ENCODE measurements at places on chromosomes 6 and 20.

- DNase-seq = peak; percentile 57
Observed at GRCh38 chr20:13183005-13183404, 38.1 kb upstream of the ISM1 start.

GRCh38 chr20:23039885-23040508 lies 4.9 kb downstream of the SSTR4 start:
- no peak for DNase-seq

GRCh38 chr6:42101186-42101657 lies 41.2 kb downstream of the C6orf132 start:
- no peak for DNase-seq

GRCh38 chr6:19137505-19137904 lies 699.7 kb upstream of the ID4 start:
- DNase-seq = no peak

GRCh38 chr6:141736104-141736503 lies 396.6 kb upstream of the GJE1 start:
- DNase-seq = no peak

DNA sequence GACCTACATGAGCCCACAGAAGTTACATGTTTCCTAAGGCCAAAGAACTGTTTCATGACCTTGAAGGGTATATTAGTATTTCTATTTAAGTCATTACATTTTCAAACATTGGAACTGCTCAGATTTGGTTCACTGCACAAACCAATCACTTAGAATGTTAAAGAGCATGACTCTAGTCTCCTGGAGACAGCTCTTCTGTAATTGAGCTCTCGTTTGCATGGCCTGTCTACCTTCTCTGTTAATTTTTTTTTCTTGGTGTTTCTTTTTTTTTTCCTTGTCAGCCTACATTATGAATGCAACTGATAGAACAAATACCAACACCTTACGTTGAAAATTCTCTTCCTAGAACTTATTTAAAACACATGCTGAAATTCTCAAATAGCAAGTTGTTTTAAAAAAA lies 860.2 kb upstream of the MAP3K7 start:
- no peak for DNase-seq

- DNase-seq = no peak
Observed at GRCh38 chr20:57568088-57568896, 7.4 kb downstream of the PCK1 start.

GRCh38 chr20:44596010-44596409 lies 13.6 kb downstream of the PKIG start:
- DNase-seq = no peak

- no peak for DNase-seq
Observed at GRCh38 chr6:148999929-149000468, 253.2 kb downstream of the UST start.

DNA sequence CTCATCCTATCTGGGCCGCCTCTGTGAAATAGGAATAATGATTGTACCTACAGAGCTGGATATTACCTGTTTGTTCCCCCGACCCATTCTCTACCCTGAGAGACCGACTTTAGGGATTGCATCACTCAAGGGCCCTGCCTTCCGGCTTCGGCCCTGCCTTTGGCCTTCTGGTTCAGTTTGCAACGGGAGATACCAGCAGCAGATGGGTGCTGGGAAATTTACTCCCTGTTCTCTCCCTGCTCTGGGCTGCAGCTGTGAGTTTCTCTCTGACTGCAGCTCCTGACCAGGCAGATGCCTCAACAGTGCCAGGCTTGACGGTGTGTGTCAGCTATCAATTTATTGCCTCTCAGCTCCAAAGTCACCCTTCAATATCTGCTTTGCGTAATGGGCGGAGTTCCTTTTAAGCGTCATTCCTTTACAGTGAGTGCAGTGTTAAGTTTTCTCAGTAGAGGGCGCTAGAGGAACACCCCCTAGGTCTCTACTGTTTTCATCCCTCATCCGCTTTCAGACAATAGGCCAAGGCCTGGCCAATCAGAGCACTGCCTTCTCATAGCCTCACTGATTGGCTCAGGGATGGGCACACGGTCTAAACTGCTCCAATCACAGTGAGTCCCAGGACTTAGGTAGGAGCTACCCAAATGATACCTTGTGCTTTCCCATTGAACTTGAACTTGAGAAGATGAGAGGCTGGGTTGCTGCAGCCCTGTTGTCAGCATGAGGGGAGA lies 30.0 kb downstream of the KCNG1 start:
- peak; percentile 63 for DNase-seq

- DNase-seq = no peak
Observed at GRCh38 chr6:21213492-21213891, 380.1 kb upstream of the SOX4 start.

GRCh38 chr6:3579652-3580175 lies 122.9 kb upstream of the SLC22A23 start:
- no peak for DNase-seq

GRCh38 chr6:169881976-169882375 lies 130.6 kb downstream of the ERMARD start:
- no peak for DNase-seq

GRCh38 chr6:158373214-158373613 lies 60.9 kb downstream of the TULP4 start:
- DNase-seq = no peak

DNA sequence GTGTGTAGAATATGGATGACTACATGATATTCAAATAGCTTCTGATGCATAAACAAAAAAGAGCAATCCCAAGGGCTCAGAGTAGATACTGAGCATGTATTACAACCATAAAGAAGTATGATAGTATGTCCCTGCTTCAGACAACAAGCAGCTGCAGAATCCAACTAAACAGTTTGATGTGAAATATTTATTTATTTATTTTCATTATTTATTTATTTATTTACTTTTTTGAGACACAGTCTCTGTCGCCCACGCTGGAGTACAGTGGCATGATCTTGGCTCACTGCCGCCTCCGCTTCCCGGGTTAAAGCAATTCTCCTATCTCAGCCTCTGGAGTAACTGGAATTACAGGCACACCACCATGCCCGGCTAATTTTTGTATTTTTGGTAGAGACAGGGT lies 384.3 kb downstream of the KHDRBS2 start:
- no peak for DNase-seq

- DNase-seq = no peak
Observed at GRCh38 chr6:36692220-36692619, 5.4 kb upstream of the RAB44 start.

DNA sequence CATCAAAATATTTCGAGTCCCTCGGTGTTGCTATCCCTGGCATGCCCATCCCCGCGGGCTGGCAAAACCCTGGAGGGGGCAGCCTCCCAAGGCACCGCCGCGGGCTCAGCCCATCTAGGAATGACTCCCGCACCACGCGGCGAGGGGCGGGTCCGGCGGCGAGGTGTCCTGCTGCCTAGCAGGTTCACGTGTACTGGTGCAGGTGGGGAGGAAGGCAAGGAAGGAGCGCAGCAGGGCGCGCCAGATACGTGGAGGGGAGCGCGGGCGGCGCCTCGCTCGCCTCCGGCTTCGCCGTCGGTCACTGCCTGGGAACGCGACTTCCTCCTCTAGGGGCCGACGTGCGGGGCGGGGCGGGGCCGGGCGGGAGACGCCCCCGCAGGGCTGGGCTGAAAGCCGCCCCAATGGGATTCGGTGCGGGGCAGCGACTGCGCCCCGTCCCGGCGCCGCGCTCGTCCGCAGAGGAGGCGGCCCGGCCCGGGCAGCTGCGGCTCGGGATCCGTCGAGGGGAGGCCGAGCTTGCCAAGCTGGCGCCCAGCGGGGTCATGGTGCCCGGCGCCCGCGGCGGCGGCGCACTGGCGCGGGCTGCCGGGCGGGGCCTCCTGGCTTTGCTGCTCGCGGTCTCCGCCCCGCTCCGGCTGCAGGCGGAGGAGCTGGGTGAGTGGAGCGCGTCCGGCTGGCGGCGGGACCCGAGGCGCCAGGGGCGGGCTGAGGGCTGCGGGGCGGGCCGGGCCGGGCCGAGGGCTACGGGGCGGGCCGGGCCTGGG lies at the start of gene DCBLD1:
TSS of gene DCBLD1 (plus strand) at position 435 of the 764 bp plus-strand sequence. CDS start at position 543, 108 bp downstream.
- peak; percentile 64 for DNase-seq

DNA sequence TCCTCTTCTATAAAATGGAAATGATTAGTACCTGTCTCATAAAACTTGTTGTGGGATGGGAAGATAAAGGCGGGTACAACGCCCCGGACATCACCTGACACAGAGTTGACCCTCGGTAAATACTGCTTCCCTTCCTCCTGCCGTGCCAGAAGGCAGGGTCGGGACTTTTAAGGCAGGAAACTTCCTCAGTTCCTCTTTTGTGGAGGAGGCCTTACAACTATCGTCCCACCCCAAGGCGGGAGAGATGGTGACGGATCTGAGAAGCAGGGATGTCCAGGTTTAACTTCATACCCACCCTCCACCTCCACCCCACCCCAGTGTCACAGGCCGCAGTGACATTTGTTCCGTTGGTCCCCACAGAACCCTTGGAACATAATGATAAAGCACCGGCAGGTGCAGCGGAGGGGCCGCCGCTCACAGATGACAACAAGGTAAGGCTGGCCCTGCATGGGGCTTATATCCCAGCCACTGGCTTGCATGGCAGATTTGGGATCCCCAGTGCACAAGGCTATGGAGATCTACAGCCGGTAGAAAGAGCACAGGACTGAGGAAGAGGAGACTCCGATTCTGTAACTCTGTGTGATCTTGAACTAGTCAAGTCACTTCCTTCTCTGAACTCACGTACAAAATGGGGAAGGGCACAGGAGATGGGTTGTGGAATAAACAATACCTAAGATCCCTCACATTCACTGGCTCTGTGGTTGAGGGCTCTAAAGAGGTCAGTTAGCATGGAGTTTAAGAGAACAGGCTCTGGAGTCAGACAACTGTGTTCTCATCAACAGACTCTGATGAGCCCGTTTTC lies 764 bp downstream of the DNTTIP1 start:
- DNase-seq = no peak

DNA sequence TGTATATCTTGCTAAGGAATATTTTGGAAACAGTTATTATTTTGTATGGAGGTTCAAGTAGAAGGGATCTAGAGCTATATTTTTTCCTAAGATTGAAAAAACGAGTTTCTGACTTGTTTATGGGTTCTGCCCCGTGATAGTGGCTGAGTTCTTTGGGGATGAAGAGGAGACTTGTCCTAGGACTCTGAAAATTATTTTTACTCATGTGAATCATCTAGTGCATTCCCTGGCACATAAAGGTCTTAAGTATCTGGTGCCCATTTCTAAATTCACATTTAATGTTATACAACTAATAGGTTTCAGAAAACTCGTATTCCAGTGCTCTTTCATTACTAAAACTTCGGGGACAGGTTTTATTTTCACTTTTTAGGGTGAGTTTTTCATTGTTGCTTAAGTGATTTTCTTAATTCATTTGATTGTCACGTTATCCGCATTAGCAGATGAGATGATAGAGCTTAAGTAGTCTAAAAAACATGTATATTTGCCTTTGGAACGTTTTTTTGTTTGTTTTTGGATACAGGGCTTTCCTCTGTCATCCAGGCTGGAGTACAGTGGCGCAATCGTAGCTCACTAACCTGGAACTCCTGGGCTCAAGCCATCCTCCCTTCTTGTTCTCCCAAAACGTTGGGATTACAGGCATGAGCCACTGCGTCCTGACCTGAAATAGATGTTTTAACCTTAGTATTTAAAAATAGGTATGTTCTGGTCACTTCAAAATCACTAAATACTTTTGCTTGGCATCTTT lies 2.1 kb downstream of the NFYA start:
- no peak for DNase-seq

DNA sequence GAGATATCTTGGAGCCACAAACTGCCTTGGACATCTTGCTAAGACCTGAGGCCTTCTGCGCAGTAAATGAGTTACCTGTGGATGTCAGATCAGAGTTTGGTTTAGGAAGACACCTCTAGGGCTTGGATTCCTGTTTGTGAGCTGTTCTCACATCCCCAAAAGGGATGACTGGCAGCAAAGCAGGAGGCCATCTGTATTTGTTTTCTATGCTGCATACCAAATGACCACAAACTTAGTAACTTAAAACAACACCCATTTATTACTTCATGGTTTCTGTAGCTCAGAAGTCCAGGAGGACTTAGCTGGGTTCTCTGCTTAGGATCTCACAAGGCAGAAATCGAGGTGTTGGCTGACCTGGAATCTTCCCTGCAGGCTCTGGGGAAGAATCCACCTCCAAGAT lies 116.7 kb downstream of the UNC5CL start:
- DNase-seq = no peak

DNA sequence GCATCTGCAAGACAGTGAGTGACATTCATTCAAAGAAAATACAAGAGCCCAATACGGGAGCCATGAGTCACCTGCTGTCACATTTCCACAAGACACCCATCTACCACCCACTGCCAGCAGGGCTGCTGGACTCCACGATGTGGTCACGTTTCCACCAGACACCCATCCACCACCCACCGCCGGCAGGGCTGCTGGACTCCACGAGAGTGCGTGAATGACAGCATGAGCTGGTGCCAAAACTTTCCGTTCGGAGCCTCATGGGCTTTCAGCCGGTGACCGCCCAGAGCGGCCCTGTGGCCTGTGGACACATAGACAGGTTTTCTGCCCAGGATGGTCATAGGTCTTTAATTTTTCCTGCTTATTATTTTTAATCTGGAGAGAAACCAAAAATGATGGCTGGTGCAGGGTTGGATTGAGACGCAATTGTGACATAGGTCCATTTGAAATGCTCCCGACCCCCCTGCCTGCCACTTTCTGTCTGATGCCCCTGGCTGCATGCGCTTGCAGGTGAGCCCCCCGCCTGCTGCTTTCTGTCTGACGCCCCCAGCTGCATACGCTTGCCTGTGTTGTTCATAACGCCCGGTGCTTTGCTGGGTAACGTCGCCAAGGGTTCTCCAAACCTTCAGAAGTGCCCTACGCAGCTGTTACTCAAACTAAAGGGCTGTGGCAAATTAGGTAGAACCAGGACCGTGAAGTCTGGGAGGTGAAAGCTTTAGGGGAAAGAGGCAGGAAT lies 59.1 kb upstream of the SMOC2 start:
- no peak for DNase-seq

DNA sequence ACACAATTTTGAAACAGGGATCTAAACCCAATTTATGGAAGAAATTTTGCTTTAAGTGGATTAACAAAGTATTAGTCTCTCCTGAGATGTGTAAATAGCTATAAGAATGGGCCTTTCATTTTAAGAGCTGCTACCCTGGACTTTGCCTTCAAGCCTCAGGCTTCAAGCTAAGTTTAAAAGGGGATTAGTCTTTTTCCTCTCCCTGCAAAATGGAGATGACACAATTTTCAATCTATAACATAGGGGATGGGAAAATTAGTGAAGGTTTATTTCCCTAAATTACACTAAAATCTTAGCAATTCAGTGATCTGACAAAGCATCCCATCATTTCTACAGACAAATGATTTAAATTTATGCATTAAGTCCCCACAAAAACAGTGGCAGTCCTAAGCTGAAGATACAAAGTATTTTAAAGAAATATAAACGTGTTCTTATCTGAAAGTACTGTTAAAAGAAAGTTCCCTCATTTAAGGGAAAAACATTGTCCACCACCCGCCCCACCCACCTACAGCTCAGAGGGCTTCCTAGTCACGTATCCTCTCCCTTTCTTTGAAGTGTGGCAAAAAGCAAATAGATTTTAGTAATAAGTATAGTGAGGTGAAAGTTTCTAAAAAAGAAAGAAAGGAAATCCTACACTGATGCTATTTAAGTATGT lies 14.5 kb downstream of the ARHGAP18 start:
- DNase-seq = no peak

All from stimulated activated naive CD8-positive, alpha-beta T cell treated with anti-CD3 and anti-CD28 coated beads, Interleukin-15, amount 100 ng/mL, for 72 hours (primary cell).